MCF 10A (cell line): ENCODE measurements at places on chromosomes 12 and 14. TPM values are rescaled to one million over a fixed set of nuclear protein-coding genes. Genes with fewer than 3 reads are reported as not detected.
A peak's percentile ranks its signal among the peaks of the same experiment; 100 is the strongest.

- no peak for DNase-seq
Measured at GRCh38 chr12:10147714-10148403, 17.9 kb upstream of the CLEC7A start.

GRCh38 chr12:45017916-45018315 is 33.0 kb downstream of the DBX2 start:
- H3K4me3 ChIP-seq = no peak overlapping the region
- H3K27ac ChIP-seq = no peak overlapping the region
- no peak for DNase-seq
- peaks cover 39% of the 10 kb centered on the region for H3K27me3 ChIP-seq
- no peaks in the 10 kb centered on the region for H3K36me3 ChIP-seq
- peaks cover under 1% of the 10 kb centered on the region for H3K4me1 ChIP-seq

DNA sequence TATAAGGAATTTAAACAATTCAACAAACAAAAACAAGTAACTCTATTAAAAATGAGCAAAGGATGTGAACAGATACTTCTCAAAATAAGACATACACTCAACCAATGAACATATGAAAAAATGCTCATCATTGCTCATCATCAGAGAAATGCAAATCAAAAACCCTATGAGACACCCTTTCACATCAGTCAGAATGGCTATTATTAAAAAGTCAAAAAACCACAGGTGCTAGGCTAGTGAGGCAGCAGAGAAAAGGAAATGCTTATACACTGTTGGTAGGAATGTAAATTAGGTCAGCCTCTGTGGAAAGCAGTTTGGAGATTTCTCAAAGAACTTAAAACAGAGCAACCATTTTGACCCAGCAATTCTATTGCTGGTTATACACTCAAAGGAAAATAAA is 52.0 kb downstream of the NAV3 start:
- H3K4me1 ChIP-seq = no peaks in the 10 kb centered on the region
- no peaks in the 10 kb centered on the region for H3K36me3 ChIP-seq
- no peaks in the 10 kb centered on the region for H3K27me3 ChIP-seq
- no peak overlapping the region for H3K27ac ChIP-seq

DNA sequence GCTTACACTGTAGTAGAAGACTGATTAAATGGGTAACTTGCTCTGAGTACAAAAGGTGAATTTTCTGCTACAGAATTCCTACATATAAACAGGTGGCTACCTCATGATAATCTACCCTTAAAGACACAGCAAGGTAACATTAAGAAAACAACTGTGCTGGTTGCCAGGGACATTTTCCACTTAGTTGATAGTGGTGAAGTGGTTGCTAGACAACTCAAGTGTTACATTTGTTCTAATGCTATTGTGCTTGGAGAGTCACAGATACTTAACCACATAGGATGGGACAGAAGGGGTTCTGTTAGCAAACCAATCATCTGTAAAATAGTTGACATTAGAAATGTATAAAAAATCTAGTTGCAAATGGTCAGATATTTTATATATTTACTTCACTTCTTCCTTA is 870.3 kb upstream of the SEL1L start:
- no peak for DNase-seq
- H3K27me3 ChIP-seq = no peaks in the 10 kb centered on the region

DNA sequence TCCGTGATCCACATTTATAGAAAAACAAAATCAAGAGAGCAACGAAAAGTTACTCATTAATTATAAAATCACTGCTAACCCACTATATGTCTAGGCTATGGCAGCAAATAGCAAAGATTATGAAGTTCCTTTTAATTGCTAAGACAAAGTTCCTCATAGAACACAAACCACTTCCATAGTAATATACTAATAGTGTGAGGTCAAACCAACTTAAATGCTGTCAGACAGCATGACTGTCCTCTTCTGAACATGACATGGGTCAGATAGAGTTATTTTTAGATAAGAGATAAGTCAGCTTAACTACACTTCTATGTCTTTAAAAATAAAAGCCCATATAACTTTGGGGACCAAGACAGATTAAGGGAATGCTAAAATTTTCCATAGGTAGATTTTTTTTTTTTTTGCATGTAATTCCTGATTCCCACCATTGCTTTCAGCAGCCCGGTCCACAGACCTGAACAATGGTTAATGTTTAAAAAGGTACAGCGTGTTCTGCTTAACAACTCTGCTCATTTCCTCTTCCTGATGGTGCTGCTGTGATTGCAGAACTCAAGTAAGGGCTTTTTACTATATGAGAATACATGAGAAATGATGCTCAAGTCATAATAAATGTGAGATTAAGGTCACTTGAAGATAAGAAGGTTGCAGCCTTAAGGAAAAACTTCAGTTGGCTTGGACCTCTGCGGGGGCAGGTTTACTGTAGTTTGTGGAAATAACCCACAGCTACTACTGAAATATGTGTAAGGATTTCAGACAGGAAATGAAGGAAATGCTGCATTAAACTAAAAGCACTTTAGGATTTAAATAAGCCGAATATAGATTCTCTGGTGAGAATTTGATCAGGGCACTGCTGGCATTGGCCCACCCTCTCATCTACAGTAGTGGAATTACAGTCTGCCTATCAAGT is 37.7 kb upstream of the DUSP6 start:
- H3K36me3 ChIP-seq = no peaks in the 10 kb centered on the region
- H3K27ac ChIP-seq = no peak overlapping the region
- H3K4me3 ChIP-seq = no peak overlapping the region

DNA sequence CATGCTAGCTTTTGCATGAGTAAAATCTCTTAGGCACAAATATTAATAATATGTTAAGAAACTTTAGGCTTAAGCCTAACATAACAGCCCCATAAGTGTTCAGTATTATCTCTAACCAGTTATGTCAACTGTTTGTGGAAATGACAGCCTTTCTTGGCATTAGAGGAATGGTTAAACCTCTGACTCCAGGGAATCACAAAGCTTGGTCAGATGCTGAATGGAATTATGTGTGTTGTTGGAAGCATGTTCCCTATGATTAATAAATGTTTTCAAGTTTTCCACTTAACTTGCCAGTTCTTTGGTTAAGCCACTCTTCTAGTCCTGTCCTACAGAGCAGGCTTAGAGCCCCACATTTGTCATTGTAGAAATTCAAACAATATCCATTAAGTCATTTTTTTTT is 17.0 kb downstream of the PSEN1 start:
- no peak overlapping the region for H3K27ac ChIP-seq
- H3K4me3 ChIP-seq = no peak overlapping the region
- no peaks in the 10 kb centered on the region for H3K27me3 ChIP-seq
- no peaks in the 10 kb centered on the region for H3K4me1 ChIP-seq
- DNase-seq = no peak
- peaks cover 67% of the 10 kb centered on the region for H3K36me3 ChIP-seq

DNA sequence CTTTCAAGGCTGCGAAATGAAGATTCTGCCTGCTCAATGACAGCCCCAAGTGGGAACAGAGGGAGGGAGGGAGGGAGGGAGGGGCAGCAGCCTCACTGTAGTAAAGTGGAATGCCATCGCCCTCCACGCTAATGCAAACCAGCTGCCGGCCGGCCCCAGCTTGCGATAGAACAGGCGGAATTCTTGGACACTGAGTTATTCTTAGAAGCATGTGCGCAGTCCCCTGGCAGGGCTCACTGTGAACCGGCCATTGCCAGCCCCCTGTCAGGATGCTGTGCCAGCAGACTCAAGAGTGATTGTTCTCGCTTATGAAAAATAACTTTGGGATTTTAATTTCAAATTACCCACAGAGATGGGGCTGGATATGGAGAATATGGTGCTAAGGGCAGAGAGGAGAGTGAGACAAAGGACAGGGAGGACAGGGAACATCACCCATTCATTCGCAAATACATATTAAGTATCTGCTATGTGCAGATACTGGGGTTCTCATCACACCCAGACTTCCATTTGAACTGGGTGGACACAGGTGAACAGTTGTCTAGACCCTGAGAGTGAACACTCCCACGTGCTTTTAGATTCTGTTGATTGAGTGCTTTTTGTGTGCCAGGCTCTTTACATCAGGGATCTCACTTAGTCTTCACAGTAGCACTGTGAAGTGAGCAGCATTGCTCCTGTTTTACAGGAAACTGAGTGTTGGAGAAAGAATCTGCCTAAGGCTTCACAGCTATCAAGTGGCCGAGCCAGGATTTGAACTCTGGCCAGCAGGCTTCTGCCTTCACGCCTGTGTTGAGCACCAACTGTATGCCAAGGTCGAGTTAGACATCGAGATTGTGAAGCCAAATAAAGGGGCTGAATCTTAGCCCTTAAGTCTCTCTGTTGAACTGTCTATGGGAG is 192.9 kb downstream of the C12orf75 start:
- H3K27me3 ChIP-seq = no peaks in the 10 kb centered on the region
- no peaks in the 10 kb centered on the region for H3K36me3 ChIP-seq
- no peak overlapping the region for H3K4me3 ChIP-seq
- no peak for DNase-seq
- H3K4me1 ChIP-seq = no peaks in the 10 kb centered on the region

- DNase-seq = peak; percentile 17
- peaks cover 12% of the 10 kb centered on the region for H3K36me3 ChIP-seq
- H3K4me1 ChIP-seq = peaks cover 30% of the 10 kb centered on the region
- H3K27me3 ChIP-seq = no peaks in the 10 kb centered on the region
Measured at GRCh38 chr12:18382236-18382885, 121.0 kb downstream of the PIK3C2G start.

GRCh38 chr12:32369202-32369601 is 30.2 kb upstream of the FGD4 start:
- H3K27ac ChIP-seq = no peak overlapping the region
- no peaks in the 10 kb centered on the region for H3K36me3 ChIP-seq
- no peak for DNase-seq
- H3K4me1 ChIP-seq = peaks cover 5% of the 10 kb centered on the region

- H3K27me3 ChIP-seq = no peaks in the 10 kb centered on the region
- no peaks in the 10 kb centered on the region for H3K36me3 ChIP-seq
- no peak overlapping the region for H3K27ac ChIP-seq
- no peak for DNase-seq
Measured at GRCh38 chr14:96240641-96241040, 15.4 kb upstream of the BDKRB1 start.

- H3K4me3 ChIP-seq = no peak overlapping the region
- H3K27ac ChIP-seq = no peak overlapping the region
- peak; percentile 30 for DNase-seq
Measured at GRCh38 chr12:92624236-92624635, 78.6 kb upstream of the PLEKHG7 start.

DNA sequence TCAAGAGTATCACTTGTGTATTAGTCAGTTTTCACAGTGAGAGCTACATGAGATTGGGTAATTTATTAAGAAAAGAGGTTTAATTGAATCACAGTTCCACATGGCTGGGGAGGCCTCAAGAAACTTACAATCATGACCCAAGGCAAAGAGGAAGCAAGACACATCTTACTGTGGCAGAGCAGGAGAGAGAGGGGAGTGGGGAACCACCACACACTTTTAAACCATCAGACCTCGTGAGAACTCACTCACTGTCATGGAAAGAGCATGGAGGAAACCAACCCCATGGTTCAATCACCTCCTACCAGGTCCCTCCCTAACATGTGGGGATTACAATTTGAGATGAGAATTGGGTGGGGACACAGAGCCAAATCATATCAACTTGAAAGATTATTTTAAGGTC is 522.9 kb downstream of the FLRT2 start:
- no peak overlapping the region for H3K27ac ChIP-seq
- H3K4me3 ChIP-seq = no peak overlapping the region
- no peaks in the 10 kb centered on the region for H3K27me3 ChIP-seq
- no peaks in the 10 kb centered on the region for H3K36me3 ChIP-seq

GRCh38 chr14:100678469-100678828 is 48.2 kb upstream of the DLK1 start:
- H3K4me3 ChIP-seq = no peak overlapping the region
- peaks cover 12% of the 10 kb centered on the region for H3K4me1 ChIP-seq
- H3K27ac ChIP-seq = no peak overlapping the region
- no peak for DNase-seq
- H3K36me3 ChIP-seq = no peaks in the 10 kb centered on the region
- H3K27me3 ChIP-seq = no peaks in the 10 kb centered on the region

- no peak overlapping the region for H3K27ac ChIP-seq
- H3K27me3 ChIP-seq = no peaks in the 10 kb centered on the region
- no peak for DNase-seq
- H3K4me1 ChIP-seq = peaks cover 8% of the 10 kb centered on the region
- H3K4me3 ChIP-seq = no peak overlapping the region
Measured at GRCh38 chr14:100322138-100322957, 791 bp upstream of the SLC25A47 start.

GRCh38 chr12:9391815-9392214 is 183.6 kb upstream of the PZP start:
- H3K27ac ChIP-seq = no peak overlapping the region
- H3K36me3 ChIP-seq = no peaks in the 10 kb centered on the region
- no peak for DNase-seq
- no peaks in the 10 kb centered on the region for H3K4me1 ChIP-seq
- H3K4me3 ChIP-seq = no peak overlapping the region
- H3K27me3 ChIP-seq = peaks cover 13% of the 10 kb centered on the region

DNA sequence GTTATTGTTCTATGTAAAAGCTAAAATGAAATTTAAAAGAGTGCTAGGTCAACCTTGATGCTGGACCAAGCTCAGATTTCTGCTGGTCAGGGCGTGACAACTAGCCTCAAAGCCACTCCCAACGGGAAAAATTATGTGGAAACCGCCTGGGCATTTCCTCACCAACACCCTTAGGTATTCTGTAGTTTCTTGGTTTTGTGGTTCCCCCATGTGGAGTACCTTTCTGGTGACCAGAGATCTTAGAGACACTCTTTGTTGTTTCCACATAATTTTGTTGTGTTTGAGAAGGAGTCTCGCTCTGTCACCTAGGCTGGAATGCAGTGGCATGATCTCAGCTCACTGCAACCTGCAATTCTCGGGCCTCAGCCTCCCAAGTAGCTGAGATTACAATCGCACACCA is 119.9 kb downstream of the DENND5B start:
- no peak overlapping the region for H3K27ac ChIP-seq
- H3K36me3 ChIP-seq = peaks cover 25% of the 10 kb centered on the region
- no peaks in the 10 kb centered on the region for H3K27me3 ChIP-seq

- no peak overlapping the region for H3K4me3 ChIP-seq
- H3K27me3 ChIP-seq = no peaks in the 10 kb centered on the region
- DNase-seq = no peak
- peaks cover 25% of the 10 kb centered on the region for H3K4me1 ChIP-seq
- H3K27ac ChIP-seq = no peak overlapping the region
Measured at GRCh38 chr12:15708396-15709076, 80.7 kb downstream of the EPS8 start.

GRCh38 chr14:53619691-53620231 is 336.9 kb downstream of the BMP4 start:
- no peak for DNase-seq
- H3K27me3 ChIP-seq = no peaks in the 10 kb centered on the region
- H3K4me3 ChIP-seq = no peak overlapping the region
- no peaks in the 10 kb centered on the region for H3K36me3 ChIP-seq
- H3K4me1 ChIP-seq = peaks cover 6% of the 10 kb centered on the region

GRCh38 chr12:131671871-131672270 is 39.0 kb upstream of the SFSWAP start:
- DNase-seq = no peak
- no peaks in the 10 kb centered on the region for H3K4me1 ChIP-seq
- peaks cover 38% of the 10 kb centered on the region for H3K27me3 ChIP-seq
- no peak overlapping the region for H3K27ac ChIP-seq
- H3K4me3 ChIP-seq = no peak overlapping the region
- H3K36me3 ChIP-seq = no peaks in the 10 kb centered on the region

- no peaks in the 10 kb centered on the region for H3K36me3 ChIP-seq
- no peak overlapping the region for H3K4me3 ChIP-seq
- no peak overlapping the region for H3K27ac ChIP-seq
- H3K4me1 ChIP-seq = no peaks in the 10 kb centered on the region
Measured at GRCh38 chr12:16094437-16094836, 183.0 kb downstream of the SLC15A5 start.

Gene PUS7L
- 15.9 and 26.5 TPM in 2 replicates for total RNA-seq

Gene HHIPL1
- 0.10 TPM in 1 of 2 replicates, not detected in the other for total RNA-seq

Gene MYBPC1
- total RNA-seq = 0.29 and 0.70 TPM in 2 replicates

Gene ZDHHC22
- not detected in 2 replicates for total RNA-seq

Gene STK38L
- total RNA-seq = 18.1 and 19.9 TPM in 2 replicates

Gene CEBPE
- total RNA-seq = not detected in 2 replicates

Gene SMCO2
- total RNA-seq = 0.37 TPM in 1 of 2 replicates, not detected in the other

Gene TAS2R31
- 1.9 and 2.0 TPM in 2 replicates for total RNA-seq
